ENCODE measurements at places on chromosomes 13 and 19.

DNA sequence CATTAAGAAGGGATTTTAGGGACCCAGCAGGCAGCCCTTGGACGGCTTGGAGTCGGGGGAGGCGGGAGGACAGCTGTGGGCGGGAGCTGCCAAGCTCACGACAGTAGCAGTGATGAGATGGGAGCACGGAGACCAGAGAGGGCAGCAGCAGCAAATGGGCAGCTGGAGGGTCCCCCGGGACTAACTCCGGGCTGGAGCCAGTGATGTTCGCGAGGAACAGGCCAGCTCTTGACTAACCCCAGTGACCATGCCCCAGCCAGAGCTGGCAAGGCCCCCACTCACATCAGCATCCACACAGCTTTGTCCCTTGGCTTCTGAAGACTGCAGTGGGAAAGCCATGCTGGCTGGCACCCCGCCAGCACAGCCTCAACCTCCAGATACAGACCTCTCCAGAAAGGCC, 81.9 kb downstream of the RAB20 start:
- DNase-seq, result no peak

GRCh38 chr19:37466277-37466797, 907 bp downstream of the ZNF569 start:
- DNase-seq, result no peak

DNA sequence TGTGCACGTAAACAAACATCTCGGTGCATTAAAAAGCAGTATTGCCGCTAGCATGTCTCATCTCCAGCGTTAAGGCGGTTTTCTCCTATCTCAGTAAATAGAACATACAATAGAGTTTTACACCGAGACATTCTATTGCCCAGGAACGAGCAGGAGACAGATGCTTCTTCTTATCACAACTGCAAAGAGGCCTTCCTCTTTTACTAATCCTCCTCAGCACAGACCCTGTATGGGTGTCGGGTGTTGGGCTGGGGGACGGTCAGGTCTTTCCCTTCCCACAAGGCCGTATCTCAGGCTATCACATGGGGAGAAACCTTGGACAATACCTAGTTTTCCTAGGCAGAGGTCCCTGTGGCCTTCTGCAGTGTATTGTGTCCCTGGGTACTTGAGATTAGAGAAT, 21.2 kb downstream of the ZNF233 start:
- DNase-seq, result no peak

DNA sequence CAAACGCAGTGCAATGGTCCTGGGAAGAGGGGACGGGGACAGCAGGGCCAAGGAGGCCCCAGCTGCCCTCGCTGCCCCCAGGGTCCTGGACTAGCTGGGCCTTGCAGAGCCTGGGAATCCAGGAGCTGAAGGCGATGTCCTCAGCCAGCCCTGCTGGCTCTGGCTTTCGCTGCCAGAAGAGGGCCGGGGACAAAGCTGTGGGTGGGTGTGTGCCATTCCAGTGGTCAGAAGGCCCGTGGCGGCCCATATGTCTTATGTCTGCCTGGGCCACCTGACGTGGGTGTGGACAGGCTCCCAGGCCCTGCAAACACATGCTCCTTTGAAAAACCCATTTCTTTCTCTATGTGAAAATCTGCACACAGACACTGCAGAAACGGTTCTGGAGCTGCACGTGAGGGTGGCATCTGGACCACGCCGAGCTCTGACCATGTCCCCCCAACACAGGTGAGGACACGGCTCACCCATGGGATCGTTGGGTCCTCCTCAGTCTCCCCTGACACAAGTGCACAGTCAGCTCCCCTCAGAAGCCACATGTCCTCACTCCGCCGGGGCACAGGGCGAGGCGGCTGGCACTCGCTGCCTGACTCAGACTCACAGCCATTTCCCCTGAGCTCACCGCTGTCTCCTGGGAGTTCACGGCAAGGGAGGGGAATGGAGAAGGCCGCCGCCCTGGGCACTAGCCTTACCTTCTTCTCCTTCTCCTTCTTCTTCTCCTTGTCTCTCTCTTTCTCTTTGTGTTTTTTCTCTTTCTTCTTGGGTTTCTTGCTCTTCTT, 16.9 kb downstream of the IZUMO4 start:
- no peak for DNase-seq

DNA sequence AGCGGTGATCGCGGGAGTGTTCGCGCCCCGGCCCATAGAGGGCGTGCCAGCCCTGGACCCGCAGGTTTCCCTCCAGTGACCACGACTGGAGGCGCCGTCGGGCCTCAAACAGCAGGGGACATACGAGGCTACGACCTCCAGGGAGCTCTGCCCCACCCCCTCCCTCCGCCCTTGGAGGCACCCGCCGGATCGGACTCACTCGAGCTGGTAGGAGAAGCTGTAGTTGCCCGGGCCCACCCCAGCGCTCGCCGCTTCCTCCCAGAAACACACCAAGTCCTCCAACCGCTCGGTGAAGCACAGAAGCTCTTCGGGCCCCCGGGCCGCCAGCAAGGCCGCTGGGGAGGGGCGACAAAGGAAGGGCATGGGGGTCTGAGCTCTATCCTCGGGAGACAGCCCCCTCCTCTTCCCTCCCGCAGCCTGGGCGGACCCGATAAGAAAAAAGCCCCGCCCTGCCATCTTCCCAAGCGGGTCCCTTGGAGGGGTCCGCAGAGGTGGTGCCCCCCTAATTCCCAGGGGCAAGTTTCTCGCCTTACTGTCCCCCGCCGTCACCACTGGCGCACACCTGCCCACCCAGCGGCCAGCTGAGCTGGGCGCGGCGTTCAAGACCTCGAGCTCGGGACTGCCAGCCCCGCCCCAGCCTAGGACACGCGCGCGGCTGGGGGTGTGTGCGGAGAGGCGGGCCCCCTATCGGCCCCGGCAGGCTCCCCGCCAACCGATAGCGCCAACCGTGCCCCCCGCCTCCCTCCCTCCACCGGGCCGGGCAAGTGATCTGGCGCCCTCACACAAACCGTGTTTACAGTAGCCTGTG, 1.0 kb downstream of the EPOR start:
- DNase-seq, result no peak

DNA sequence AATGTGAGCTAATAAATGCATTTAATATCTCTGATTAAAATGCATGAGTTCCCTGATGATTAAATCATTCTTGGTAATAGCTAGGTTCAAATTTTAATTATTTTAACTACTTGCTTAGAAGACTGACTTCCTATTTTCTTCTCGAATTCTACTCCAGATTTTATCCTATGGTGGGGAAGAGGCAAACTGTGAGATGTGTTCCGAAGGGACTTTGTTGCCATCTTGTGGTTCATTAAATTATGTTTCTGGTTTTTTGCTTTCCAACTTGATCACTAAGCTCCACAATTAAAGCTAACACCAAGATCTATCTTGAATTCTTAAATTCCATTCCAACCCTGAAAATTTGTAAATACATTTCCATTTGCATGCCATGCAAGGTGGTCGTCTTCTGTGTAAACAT, 538.4 kb upstream of the PCDH20 start:
- DNase-seq, result no peak

DNA sequence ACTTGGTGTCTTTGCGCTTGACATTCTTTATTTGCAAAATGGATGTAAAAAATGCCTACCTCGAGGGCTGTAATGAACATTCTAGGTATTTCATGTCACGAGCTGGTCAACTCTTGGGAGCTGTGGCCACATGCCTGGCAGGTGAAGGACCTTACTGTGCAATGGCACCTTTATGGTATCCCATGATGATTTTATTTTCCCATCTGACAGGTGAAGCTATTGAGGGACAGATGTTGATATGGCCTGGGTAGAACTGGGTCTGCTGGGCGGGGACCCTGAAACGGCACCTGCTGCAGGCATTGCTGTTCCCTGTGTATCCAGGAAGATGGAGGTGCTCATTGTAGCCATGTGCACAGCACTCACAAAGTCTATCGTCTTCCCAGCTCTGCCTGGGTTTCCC, 332.2 kb downstream of the TEX29 start:
- no peak for DNase-seq

DNA sequence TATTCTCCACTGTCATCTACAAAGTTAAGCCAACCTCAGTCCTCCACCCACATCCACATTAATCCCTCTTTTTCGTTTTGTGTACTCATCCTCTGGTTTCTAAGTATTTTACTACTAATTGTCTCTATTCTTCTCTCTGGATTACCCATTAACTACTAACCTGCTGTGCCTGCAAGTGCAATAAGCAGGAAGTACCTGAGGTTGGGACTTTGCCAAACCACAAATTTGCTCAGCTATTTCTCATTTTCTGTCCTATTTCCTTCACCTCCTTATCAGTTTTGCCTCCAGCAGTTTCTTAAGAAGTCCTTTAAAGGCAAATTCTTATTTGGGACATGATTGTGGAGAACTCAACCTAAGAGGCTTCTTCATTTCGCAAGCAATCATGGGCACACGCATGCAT, 1708.9 kb downstream of the SLITRK5 start:
- no peak for DNase-seq

DNA sequence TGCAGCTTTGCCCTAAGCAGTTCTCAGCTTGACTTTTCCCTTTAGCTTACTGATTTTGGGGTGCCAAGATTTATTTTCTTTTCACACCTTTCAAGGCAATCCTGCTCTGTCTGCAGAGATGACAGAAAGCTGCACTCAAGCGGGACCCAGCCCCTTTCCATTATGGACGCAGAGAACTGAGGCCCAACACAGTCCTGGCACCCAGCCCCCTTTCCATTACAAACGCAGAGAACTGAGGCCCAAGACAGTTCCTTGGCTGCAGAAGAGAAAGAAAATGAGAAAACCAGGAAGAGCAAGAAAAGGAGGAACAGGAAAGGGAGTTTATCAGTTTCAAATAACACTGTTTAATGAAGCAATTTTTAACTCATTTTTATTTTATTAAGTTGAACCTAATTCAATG, 36.8 kb upstream of the ATP11A start:
- DNase-seq, result no peak
